Mesendoderm (in vitro differentiated cells): ENCODE measurements at places on chromosomes 1 and 21.
A peak's percentile ranks its signal among the peaks of the same experiment; 100 is the strongest.

DNA sequence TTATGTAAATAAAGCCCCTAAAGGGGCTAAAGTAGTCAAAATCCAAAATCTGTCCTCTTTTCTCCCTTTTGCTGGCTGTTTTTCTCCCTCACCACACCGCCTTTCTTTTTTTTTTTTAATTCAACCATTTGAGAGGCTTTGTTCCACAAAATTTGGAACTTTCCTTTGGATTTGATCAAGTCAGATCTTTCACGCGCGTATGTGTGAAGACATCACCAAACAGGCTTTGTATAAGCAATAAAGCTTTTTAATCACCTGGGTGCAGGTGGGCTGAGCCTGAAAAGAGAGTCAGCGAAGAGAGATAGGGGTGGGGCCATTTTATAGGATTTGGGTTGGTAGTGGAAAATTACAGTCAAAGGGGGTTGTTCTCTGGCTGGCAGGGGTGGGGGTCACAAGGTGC is 5.3 kb upstream of the HPDL start:
- H3K27me3 ChIP-seq = no peaks in the 10 kb centered on the region
- no peak for DNase-seq
- peak overlapping the region; percentile 76 for H3K27ac ChIP-seq
- H3K36me3 ChIP-seq = no peaks in the 10 kb centered on the region
- no peak overlapping the region for H3K4me3 ChIP-seq

DNA sequence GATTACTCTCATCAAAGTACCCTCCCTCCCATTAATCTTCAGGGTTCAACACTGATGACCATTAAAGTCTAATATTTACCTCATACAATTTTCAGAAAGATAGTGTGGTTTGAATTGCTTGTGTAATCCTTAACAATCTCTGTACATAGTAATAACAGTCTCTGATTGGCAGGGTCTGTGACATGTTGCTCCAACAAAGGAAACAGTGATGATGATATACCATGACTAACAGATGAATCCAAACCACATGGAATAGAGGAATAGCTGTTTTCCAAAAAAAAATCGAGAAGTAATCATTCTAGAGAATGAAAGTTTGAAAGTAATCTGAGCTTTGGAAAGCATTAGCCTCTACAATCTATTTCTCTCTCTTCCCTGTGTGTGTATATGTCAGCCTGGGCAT is 610.1 kb upstream of the NEGR1 start:
- H3K4me3 ChIP-seq = no peak overlapping the region
- DNase-seq = no peak
- H3K27me3 ChIP-seq = no peaks in the 10 kb centered on the region
- H3K4me1 ChIP-seq = no peaks in the 10 kb centered on the region

DNA sequence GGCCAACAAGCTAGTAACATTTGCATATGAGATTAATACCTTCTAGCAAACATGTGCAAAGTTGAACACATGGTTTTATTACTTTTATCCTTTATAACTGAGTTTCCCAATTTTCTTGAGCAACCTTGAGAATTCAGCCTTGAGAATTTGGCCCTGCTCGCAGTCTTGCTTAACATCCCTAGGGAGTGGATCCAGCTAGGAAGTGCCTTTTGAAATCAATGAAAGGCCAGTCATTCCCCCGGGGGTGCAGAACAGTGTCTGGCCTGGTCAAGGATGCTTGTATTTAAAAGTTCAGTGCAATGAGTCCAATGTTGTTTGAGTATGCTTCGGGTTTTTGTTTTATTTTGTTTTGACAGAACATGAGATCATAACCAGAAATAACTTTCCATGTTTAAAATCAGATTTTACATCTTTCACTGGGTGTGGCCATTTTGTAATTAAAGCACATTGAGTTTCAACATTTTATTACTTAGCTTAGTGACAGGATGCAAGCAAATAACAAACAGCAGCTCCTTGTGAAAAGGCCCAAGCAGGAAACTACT is 16.7 kb downstream of the PALMD start:
- H3K36me3 ChIP-seq = no peaks in the 10 kb centered on the region
- no peak overlapping the region for H3K27ac ChIP-seq
- no peak for DNase-seq
- no peaks in the 10 kb centered on the region for H3K27me3 ChIP-seq
- no peak overlapping the region for H3K4me3 ChIP-seq
- no peaks in the 10 kb centered on the region for H3K4me1 ChIP-seq

- no peak overlapping the region for H3K4me3 ChIP-seq
- H3K4me1 ChIP-seq = no peaks in the 10 kb centered on the region
- no peak overlapping the region for H3K27ac ChIP-seq
- H3K36me3 ChIP-seq = no peaks in the 10 kb centered on the region
- no peaks in the 10 kb centered on the region for H3K27me3 ChIP-seq
- DNase-seq = no peak
Measured at GRCh38 chr1:186978596-186979556, 150.1 kb downstream of the PLA2G4A start.

DNA sequence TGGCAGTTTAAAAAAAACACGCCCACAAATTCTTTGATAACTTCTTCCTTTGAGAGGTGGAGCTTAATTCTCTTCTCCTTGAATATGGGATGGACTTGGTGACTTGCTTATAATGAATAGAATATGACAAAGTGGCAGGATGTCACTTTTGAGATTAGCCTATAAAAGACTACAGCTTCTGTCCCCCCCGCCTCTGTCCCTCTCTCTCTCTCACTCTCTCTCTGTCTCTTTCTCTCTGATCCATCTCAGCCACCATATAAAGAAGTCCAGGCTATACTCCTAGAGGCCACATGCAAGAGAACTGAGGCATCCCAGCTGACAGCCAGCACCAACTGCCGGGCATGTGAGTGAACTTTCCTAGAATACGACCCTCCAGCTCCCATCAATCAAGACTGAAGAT is 7.7 kb upstream of the DMBX1 start:
- H3K27me3 ChIP-seq = peaks cover 25% of the 10 kb centered on the region
- no peak overlapping the region for H3K4me3 ChIP-seq
- no peaks in the 10 kb centered on the region for H3K36me3 ChIP-seq

- H3K4me1 ChIP-seq = no peaks in the 10 kb centered on the region
- H3K27ac ChIP-seq = no peak overlapping the region
- H3K27me3 ChIP-seq = no peaks in the 10 kb centered on the region
- DNase-seq = no peak
- H3K4me3 ChIP-seq = no peak overlapping the region
Measured at GRCh38 chr1:187948170-187948794, 1119.5 kb downstream of the PLA2G4A start.

DNA sequence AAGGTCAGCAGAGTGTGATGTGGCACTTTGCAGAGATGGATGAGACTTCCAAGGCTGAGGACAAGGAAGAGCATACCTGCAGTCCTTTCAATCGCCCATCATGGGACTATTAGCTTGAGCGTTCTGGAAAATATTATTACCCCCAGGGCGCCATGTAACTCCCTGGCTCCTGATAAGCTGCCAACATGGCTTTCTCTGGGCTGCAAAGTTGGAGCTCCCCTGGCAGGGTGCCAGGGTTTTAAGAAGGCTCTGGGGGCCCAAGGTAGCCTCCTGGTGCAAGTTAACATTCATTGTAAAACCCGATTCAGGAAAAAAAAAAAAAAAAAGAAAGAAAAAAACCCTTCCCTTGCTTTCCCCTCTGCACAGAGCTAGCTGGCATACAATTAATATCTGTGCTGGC is 196.7 kb downstream of the PBX1 start:
- no peak overlapping the region for H3K4me3 ChIP-seq
- no peaks in the 10 kb centered on the region for H3K27me3 ChIP-seq
- H3K4me1 ChIP-seq = peaks cover 6% of the 10 kb centered on the region
- H3K27ac ChIP-seq = no peak overlapping the region
- H3K36me3 ChIP-seq = no peaks in the 10 kb centered on the region

GRCh38 chr1:83673312-83673711 is 325.6 kb downstream of the TTLL7 start:
- DNase-seq = no peak
- H3K27me3 ChIP-seq = no peaks in the 10 kb centered on the region
- H3K4me3 ChIP-seq = no peak overlapping the region
- H3K27ac ChIP-seq = no peak overlapping the region
- no peaks in the 10 kb centered on the region for H3K36me3 ChIP-seq

DNA sequence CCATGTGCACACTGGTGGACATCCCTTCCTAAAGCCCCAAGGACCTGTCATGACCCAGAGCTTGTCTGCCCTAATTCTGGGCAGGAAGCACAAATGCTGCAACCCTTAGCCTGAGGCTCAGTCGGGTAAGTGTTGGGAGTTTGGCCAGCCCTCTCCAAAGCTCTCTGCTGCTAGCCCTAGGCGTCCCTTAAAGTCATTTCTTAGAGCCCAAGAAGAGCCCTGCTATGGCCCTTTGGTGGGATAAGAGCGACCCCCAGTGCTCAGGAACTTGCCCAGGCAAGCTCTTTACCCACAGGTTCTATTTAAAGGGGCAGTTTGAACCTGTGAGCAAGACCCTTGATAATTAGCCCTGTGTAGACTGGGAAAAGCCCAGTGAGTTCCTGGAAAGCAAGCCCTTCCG is 356.8 kb downstream of the RRAGC start:
- DNase-seq = peak; percentile 94
- no peaks in the 10 kb centered on the region for H3K27me3 ChIP-seq
- no peaks in the 10 kb centered on the region for H3K36me3 ChIP-seq
- no peak overlapping the region for H3K27ac ChIP-seq

DNA sequence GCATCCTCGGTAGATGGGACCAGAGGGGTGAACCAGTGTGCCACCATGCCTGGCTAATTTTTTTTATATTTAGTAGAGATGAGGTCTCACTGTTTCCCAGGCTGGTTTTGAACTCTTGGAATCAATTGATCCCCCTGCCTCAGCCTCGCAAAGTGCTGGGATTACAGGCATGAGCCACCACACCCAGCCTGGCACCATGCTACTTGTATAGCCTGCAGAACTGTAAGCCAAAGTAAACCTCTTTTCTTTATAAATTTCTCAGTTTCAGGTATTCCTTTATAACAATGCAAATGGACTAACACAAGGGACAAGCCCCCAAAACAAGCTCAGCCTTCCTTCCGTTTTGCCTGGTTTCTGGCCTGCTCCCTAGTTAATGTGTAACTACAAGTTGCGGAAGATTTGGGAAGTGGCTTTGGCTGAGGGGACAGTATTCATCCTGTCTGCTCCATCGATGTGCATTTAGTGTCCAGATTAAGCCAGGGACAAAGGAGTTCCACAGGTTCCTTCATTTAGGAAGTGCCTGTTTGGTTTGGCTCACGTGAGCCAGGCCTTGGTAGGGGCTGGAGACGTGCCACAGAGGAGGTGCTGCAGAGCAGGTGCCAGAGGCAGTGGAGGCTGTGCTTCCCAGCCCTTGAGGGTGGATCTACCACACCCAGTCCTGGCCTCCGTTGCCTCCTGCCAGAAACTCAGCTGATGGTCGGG is 4.4 kb downstream of the AVPR1B start:
- no peak for DNase-seq
- H3K4me1 ChIP-seq = no peaks in the 10 kb centered on the region

GRCh38 chr1:78894811-78895210 is 111.7 kb downstream of the ADGRL4 start:
- H3K4me1 ChIP-seq = no peaks in the 10 kb centered on the region
- no peak overlapping the region for H3K27ac ChIP-seq
- no peaks in the 10 kb centered on the region for H3K36me3 ChIP-seq
- no peaks in the 10 kb centered on the region for H3K27me3 ChIP-seq
- DNase-seq = no peak

DNA sequence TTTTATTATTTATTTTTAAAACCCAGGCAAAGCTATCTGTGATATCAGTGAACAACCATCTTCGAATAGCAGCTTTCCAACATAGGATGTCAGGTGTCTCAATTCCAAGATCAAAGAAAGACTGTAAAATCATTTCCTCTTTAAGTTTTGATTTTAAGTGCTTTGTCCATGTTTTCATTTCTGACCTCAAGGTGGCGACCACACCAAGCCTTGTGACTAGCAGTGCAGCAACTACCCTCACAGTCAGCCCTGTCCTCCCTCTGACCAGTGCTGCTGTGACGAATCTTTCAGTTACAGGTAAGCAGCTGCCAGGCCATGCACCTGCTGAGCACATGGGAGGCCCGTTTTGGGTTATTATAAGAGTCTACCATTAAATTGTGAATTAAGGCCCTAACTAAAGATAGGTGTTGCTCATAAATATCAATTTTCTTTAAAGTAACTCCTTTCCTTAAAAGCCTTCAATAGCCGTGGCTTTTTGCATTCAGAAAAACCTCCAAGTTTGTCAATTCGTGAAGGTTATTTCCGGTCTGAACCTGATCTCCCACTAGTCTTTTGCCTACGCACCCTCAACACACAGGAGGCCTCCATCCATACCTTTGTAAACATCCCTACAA is 117.0 kb downstream of the CD247 start:
- H3K27me3 ChIP-seq = no peaks in the 10 kb centered on the region
- no peaks in the 10 kb centered on the region for H3K4me1 ChIP-seq
- H3K27ac ChIP-seq = no peak overlapping the region
- H3K4me3 ChIP-seq = no peak overlapping the region

GRCh38 chr1:12197483-12197880 is 30.7 kb downstream of the TNFRSF1B start:
- H3K4me1 ChIP-seq = no peaks in the 10 kb centered on the region
- H3K36me3 ChIP-seq = no peaks in the 10 kb centered on the region
- no peaks in the 10 kb centered on the region for H3K27me3 ChIP-seq

GRCh38 chr1:197842646-197843045 is 59.8 kb upstream of the C1orf53 start:
- no peak overlapping the region for H3K27ac ChIP-seq
- DNase-seq = no peak
- H3K36me3 ChIP-seq = no peaks in the 10 kb centered on the region
- no peaks in the 10 kb centered on the region for H3K4me1 ChIP-seq
- H3K27me3 ChIP-seq = no peaks in the 10 kb centered on the region

DNA sequence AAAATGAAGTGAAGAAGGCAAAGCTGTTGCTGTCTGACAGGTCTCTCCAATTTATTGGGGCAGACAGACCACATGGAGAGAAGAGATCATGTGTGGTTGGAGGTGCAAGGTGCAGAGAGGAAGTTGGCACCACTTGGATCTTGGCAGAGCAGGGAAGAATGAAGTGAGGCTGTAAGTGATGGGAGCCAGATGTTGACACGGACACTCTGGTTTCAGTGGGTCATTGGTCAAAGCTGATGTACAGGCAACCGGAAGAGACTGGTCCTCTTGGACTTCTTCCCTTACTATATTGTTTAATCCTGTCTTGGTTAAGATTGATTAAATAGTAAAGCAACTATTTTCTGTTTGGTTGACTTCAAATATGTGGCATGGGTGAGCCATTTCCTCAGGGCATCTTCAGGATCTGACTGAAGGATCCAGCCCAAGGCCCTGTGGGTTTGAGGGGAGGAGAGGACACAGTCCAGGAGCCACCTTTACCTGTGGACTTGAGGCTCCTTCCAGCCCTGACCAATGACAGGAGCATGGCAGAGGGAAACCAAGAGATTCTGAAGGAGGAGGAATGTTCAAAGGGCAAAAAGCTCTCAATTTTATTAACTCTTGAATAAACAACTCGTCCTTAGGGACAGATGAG is 49.4 kb downstream of the NENF start:
- no peak overlapping the region for H3K27ac ChIP-seq
- no peaks in the 10 kb centered on the region for H3K4me1 ChIP-seq
- no peak for DNase-seq
- H3K4me3 ChIP-seq = no peak overlapping the region
- no peaks in the 10 kb centered on the region for H3K27me3 ChIP-seq

DNA sequence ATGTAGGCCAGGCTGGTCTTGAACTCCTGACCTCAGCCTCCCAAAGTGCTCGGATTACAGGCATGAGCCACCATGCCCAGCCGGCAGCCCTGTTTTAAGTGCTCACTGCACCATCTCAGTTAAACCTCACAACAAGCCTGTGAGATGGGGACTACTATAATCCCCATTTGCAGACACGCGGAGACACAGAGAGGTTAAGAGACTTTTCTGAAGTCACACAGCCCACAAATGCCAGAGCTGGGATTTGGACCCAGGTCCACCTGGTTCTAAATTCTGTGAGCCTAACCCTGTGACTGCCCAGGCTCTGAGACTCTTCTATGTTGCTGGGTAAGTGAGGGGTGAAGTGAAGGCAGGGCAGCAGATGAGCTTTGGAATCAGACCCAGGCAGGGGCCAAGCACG is 6.4 kb downstream of the PADI1 start:
- DNase-seq = no peak
- no peaks in the 10 kb centered on the region for H3K4me1 ChIP-seq
- H3K4me3 ChIP-seq = no peak overlapping the region
- H3K27ac ChIP-seq = no peak overlapping the region
- H3K27me3 ChIP-seq = no peaks in the 10 kb centered on the region
